Mesendoderm (in vitro differentiated cells): ENCODE measurements at places on chromosomes 1 and 21.

DNA sequence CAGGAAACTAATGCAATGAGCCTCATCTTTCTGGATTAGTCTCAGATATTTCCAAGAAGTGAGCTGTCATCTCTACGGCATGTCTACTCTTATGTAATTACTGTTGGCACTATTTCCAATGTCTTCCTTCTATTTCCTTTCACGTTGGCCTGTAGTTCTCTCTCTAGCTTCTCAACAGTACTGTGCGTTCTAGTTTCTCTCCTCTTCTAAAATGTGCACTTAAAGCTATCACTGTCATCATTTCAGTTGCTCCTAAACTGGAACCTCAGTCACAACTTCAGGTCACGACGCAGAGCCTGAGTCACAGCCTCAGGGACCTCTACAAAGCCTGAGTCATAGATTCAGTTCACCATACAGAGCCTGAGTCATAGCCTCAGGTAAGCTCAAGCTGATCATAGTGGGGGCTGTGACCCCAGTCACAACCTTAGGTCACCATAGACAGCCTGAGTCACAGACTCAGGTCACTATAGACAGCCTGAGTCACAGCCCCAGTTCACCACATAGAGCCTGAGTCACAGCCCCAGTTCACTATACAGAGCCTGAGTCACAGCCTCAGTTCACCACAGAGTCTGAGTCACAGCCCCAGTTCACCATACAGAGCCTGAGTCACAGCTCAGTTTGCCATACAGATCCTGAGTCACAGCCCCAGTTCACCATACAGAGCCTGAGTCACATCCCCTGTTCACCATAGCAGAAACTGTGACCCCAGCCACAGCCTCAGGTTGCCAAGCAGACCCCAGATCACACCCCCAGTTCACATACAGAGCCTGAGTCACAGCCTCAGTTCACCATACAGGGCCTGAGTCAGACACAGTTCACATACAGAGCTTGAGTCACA lies 13.0 kb downstream of the WNT9A start:
- no peaks in the 10 kb centered on the region for H3K4me1 ChIP-seq

- no peak overlapping the region for H3K4me3 ChIP-seq
- H3K36me3 ChIP-seq = no peaks in the 10 kb centered on the region
- H3K27me3 ChIP-seq = no peaks in the 10 kb centered on the region
- no peaks in the 10 kb centered on the region for H3K4me1 ChIP-seq
Observed at GRCh38 chr1:30749691-30750583, 7.6 kb downstream of the LAPTM5 start.

DNA sequence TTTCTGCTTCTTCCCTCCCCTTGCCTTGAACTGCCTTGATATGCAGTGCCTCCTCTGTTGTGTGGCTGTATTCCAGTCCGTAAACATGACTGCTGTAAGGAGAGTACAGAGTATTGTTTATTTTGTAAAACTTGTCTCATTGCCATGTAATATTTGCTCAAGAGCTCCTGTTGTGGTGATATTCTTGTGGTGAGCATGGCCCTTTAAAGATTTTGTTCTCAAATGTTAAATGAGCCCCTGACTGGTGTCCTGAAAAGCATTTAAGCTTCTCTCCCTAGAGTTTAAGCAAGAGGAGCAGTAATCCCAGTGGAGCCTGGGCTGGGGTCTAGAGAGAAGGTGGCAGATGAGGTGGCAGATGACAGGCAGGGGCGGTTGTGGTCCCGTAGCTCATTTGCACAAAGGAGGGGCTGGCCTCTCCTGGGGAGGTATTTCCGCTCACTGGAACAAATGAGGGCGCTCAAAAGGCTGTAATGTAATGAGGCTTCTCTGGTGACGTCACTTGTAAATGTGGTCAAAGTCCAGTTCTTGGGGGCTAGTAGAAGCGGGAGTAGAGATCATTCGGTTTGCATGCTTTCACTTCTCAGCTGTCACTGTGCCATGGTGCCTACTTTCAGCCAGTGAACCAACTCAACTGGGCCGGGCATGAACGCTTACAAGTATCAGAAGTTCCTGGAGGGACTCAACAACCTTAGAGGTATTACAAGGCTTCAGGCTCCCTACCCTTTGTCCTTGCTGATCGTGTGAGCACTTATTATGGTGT lies 46.0 kb upstream of the MACF1 start:
- peak; percentile 81 for DNase-seq
- H3K27me3 ChIP-seq = no peaks in the 10 kb centered on the region
- H3K4me1 ChIP-seq = peaks cover 20% of the 10 kb centered on the region
- no peaks in the 10 kb centered on the region for H3K36me3 ChIP-seq

DNA sequence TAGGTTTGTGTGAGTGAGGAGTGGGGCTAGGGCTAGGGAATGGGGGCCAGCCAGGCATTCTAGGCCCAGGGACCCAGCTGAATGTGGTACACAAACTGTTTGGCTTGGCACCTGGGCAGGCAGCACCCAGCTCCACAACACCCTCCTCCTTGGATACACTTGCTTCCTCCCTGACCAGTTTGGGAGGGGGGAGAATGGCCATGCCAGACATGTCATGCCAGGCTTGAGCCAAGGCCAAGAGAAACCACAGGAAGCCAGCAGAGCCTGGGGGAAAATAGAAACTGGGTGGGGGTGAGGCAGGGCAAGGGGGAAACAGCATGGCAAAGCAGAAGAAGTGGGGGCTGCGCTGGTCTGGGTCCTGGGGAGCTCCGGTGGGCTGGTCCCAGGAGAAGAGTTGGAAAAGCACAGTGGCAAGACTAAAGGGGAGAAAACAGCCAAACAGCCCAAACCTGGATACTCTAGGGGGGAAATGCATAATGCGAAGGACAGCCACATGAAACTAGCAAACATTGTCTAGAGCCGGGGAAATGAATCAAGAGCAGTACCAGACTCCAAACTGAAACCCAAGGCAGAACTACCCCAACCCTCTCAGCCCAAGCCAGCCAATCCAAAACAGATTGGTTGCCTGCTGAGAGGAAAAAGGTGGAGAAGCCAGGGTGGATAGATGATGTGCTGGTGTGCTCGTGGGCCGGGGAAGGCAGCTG lies 47.9 kb downstream of the LGR6 start:
- no peak for DNase-seq
- no peaks in the 10 kb centered on the region for H3K4me1 ChIP-seq
- no peaks in the 10 kb centered on the region for H3K36me3 ChIP-seq
- H3K27me3 ChIP-seq = no peaks in the 10 kb centered on the region

DNA sequence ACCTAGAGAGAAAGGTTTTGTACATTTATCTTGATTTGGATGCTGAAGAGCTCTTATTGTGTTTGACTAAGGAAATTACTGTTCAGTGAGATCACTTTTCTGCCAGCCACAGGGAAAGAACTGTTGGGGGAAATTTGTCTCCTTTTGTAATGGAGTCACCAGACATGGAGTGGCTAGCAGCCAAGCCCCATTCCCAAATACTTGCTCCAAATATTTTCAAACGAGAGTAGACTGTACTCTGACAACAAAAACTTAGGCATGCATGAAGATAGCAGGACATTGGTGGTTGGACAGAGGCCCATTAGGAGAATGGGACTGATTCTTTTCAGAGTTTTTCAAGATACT lies 21.1 kb downstream of the IPO9 start:
- no peaks in the 10 kb centered on the region for H3K4me1 ChIP-seq
- H3K36me3 ChIP-seq = peaks cover 2% of the 10 kb centered on the region
- H3K4me3 ChIP-seq = no peak overlapping the region
- DNase-seq = peak; percentile 72
- H3K27ac ChIP-seq = no peak overlapping the region
- H3K27me3 ChIP-seq = no peaks in the 10 kb centered on the region

- H3K4me3 ChIP-seq = no peak overlapping the region
- no peaks in the 10 kb centered on the region for H3K4me1 ChIP-seq
- no peaks in the 10 kb centered on the region for H3K36me3 ChIP-seq
- no peaks in the 10 kb centered on the region for H3K27me3 ChIP-seq
- DNase-seq = no peak
Observed at GRCh38 chr1:41580021-41580420, 95.5 kb upstream of the EDN2 start.

DNA sequence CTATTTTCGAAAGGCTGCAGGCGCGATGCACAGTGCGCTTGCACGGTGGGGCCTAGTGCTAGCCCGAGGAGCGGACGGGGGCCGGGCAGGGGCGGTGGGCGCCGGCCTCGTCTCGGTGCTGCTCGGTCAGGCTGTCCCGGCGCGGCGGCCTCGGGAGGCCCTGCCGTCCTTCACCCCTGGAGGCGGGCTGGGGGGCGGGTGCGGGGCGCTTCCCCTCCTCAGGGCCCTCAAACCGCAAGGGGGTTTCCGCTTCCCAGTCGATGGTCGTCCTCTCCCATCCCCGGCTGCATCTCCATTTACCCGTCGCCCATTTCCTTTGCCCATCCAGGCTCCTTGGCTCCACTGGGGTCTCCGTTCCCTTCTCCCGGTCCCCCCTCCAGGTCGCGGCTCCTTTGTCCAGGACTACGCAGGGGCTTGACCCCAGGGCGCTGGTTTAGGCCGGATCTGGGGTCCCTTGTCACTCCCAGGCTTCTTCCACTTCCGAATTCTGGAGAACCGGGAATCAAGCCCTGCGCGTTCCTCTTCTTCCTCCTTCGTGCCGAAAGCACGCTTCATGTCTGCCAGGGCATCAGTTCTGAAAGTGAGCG lies 196.3 kb upstream of the LMO4 start:
- peaks cover 3% of the 10 kb centered on the region for H3K4me1 ChIP-seq
- no peak for DNase-seq
- no peaks in the 10 kb centered on the region for H3K27me3 ChIP-seq
- H3K36me3 ChIP-seq = no peaks in the 10 kb centered on the region

DNA sequence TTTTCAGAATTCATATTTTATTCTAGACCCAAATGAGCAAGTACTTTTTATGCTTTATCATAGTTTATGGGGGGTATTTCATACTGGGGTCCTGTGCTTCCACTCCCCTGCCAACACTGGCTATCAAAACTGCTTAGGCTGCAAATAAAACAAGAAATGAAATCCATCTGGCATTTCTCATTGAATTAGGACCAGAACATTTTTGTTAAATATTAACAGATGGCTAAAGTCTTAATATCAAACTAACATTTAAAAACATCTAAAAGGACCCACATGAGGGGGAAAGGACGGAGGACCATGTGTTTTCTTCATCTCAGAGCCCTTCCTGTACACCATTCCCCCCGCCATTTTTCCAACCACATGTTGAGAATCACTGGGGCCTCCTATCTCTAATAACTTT lies 167.5 kb upstream of the C1orf105 start:
- no peak overlapping the region for H3K4me3 ChIP-seq
- H3K27ac ChIP-seq = no peak overlapping the region
- H3K27me3 ChIP-seq = no peaks in the 10 kb centered on the region
- no peaks in the 10 kb centered on the region for H3K36me3 ChIP-seq
- no peaks in the 10 kb centered on the region for H3K4me1 ChIP-seq

DNA sequence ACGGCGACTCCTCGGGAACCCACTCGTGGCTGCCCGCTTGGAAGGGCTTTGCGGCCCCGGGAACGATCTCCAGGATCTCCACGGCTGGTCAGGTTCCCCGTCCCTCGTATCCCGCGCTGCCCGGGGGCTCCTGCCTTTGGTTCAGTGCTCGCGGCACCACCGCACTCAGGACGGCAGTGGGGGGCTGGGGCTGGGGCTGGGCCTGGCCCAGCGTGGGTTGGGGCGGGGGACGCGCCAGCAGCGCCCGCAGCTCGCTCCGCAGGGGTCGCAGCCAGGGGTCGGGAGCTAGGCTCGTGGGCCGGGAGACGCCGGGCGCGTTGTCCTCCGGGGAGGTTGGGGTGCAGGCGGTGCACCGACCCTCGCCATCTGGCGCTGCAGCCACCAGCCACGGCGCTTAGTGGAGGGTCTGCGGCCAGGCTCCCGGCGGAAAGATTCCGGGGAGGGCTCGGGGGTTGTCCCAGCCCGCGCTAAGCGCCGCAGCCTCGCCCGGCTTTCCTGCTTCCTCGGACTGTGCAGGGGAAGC lies 8.9 kb downstream of the SIM2 start:
- DNase-seq = no peak
- no peak overlapping the region for H3K4me3 ChIP-seq
- no peak overlapping the region for H3K27ac ChIP-seq
- H3K4me1 ChIP-seq = no peaks in the 10 kb centered on the region

- no peak overlapping the region for H3K27ac ChIP-seq
- DNase-seq = no peak
- no peaks in the 10 kb centered on the region for H3K4me1 ChIP-seq
- H3K4me3 ChIP-seq = no peak overlapping the region
Observed at GRCh38 chr1:177933881-177934280, 36.0 kb downstream of the SEC16B start.

GRCh38 chr1:117077267-117077666 lies 17.1 kb downstream of the TTF2 start:
- H3K4me1 ChIP-seq = no peaks in the 10 kb centered on the region
- H3K36me3 ChIP-seq = peaks cover 16% of the 10 kb centered on the region
- DNase-seq = no peak

DNA sequence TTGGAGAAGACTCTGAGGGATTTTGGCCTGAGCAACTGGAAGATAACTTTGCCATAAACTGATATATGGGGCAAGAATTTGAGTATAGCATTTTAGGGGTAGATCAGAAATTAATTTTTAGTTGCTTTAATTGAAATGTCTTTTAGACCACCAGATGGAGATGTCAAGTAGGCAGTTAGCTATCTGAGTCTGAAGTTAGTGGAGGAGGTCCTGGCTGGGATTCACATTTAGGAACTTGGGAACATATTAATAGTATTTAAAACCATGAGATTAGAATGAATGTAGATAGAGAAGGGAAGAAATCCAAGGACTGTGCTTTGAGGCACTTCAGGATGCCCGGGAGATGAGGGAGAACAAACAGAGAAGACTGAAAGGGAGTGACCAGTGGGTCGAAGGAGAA lies 32.6 kb downstream of the SLC44A3 start:
- no peak overlapping the region for H3K27ac ChIP-seq
- H3K4me3 ChIP-seq = no peak overlapping the region
- DNase-seq = no peak

GRCh38 chr1:221098471-221099405 lies 219.5 kb downstream of the HLX start:
- no peak overlapping the region for H3K4me3 ChIP-seq
- no peak overlapping the region for H3K27ac ChIP-seq
- DNase-seq = no peak
- no peaks in the 10 kb centered on the region for H3K27me3 ChIP-seq

DNA sequence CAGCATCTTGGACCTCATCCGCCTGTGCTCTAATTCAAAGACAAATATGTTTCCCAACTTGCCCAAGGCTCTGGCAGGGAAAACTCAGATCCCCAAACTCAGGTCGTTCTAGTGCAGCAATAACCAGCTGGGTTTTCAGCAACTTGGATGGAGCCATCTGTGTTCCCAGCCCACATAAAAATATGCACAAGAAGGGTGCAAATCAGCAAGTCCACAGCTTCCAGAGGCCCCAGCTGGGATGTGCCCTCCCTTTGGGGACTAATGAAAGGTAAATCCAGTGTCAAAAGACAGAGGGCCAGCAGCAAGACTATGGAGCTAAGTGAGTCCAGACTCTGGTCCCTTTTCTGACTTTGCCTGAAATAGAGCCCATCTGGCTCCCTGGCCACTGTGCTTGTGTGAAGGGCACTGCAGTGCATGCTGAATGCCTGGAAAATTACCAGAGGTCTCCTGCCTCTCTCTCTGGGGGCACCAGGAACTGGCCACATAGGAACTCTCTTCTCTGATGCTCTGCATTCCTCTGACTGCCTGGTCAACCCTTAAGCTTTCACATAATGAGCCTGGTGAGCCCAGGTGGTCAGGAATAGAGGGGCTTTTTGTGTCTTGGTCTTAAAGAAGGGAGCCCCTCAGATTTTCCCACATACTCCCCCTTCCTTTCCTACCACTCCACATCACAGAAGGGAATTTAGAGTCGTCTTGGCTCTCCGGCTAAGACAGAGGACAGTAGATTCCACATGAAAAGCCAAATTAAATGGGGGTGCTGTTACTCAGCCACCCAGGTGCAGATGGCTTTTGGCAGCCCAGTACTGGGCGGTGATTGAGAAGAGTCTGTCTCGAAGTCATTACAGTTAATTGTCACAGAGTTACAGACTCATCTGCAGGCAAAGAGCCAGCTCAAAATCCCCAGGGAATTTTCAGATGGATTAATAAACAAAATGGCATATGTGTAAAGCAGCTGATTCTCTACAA lies 88.1 kb upstream of the C1orf21 start:
- no peak overlapping the region for H3K4me3 ChIP-seq
- H3K4me1 ChIP-seq = no peaks in the 10 kb centered on the region
- no peak overlapping the region for H3K27ac ChIP-seq
